Stimulated activated CD8-positive, alpha-beta memory T cell treated with anti-CD3 and anti-CD28 coated beads, Interleukin-12 subunit alpha, Interleukin-12 subunit beta, amount 100 ng/mL, for 4 hours (primary cell): ENCODE measurements at places on chromosomes 16 and 17.

GRCh38 chr16:25553711-25554436 is 137.9 kb upstream of the HS3ST4 start:
- DNase-seq = no peak

DNA sequence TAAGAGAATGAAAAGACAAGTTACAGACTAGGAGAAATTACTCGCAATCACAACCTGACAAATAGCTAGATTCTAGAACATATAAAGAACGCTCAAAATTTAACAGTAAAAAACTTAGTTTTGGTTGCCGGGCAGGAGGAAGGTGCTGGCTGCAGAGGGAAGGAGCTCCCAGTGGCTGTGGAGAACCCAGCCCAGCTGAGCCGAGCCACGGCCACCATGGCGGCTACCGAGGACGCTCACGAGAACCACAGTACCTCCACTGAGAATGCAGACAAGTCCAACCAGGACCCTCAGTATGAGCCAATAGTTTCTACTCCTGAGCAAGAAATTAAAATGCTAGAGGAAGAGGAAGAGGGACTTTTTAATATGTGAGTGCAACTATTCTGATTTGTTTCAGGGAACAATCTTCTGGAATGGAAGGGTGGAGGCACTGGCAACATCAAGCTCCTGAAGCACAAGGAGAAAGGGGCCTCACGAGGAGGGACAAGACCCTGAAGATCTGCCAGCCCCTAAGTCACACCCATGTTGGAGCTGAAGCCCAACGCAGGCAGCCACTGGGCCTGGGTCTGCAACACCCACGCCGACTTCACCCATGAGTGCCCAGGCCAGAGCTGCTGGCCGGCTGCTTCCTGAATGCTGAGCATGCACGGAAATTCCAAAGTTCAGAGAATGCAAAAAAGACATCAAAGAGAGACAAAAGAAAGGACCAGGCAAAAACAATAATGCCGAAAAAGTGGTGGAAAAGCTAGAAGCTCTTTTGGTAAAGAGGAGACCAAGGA is 55.0 kb downstream of the DNAH17 start:
- DNase-seq = no peak

DNA sequence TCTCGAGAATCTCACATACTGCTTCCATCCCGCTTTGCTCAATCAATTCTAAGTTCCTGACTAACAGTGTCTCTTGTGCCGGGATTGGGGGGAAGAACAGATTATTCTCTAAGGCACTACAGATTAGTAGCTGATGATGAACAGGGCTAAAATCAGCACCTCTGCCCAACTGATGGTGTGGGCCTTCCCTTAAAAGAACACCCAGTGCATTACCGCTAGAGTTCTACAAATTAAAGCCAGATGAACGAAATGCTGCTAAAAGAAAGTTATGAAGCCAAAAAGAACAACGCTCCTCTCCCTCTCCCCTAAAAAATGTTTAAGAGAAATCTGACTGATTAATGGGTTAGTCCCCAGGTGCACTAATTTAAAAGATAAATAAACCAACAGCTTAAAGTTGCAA is 4.4 kb downstream of the CDC27 start:
- no peak for DNase-seq

DNA sequence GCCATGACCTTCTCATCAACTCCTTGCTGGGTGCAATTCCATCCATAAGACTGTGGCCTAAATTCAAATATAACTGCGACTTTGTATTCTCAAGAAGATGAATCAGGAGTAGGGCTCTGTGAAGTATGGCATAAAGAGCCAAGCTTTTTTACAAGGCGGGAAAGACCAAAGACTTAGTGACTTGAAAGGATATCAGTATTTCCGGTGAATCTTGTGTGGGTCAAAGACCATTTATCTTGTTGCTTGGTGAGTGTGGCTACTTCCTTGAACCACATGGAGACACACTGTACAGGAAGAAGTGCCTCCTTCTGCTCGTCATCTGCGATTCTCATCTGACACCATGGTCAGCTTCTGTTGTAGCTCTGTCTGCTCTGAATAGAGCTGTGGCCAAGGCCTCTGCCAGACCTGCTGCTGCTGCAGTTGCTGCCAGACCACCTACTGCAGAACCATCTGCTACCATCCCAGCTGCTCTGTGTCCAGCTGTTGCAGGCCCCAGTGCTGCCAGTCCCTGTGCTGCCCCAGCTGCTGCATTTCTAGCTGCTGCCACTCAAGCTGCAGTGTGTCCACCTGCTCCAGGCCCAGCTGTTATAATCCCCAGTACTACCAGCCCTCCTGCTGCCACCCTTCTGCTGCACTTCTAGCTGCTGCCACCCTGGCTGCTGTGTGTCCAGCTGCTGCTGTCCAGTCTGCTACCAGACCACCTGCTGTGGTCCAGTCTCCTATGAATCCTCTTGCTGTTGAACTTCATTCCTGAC is 6.1 kb upstream of the KRTAP2-4 start:
- no peak for DNase-seq

GRCh38 chr17:4442582-4442981 is 8.8 kb downstream of the SPNS3 start:
- DNase-seq = no peak

- DNase-seq = no peak
Measured at GRCh38 chr17:63345611-63346010, 100.5 kb downstream of the CYB561 start.

DNA sequence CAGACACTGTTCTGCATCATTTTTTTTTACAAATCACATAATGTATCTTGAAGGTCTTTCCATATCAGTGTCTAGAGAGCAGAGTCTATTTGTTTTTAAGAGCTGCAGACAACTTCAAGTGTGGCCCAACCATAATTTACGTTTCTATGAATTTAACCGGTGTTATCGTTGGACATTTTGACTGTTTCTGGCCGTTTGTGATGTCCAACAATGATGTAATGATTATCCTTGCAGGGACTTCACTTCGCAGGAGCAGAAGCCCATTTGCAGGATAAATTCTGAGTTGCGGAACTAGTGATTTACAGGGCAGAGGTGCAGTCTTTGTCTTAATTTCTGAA is 26.9 kb upstream of the HLF start:
- no peak for DNase-seq

- DNase-seq = no peak
Measured at GRCh38 chr17:47265983-47266541, 12.4 kb downstream of the ITGB3 start.

DNA sequence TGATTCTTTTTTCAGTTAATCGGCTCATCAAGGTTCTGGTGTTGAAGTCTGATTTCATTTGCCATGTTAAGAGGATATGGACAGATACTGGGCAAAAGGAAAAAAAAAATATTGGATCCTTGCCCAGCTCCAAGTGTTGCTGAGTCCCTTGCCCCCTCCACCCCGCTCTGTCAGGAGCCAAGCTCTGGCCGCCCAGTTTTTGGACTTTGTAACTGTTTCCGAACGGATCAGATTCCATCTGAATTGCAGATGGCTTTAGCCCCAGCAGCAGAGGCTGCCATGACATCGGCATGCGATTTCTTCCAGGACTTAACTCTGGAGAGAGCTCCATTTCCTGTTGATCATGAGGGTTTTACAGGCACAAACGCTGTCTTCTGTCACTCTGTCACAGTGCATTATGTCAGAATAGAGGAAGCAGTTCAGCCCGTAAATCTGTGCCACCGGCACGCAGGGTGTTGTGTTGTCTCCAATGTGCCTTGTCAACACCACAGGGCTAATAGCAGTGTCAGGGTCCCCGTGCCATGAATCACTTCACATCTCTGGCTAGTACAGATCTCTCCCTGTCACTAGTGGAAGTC is 615.6 kb downstream of the MAF start:
- no peak for DNase-seq

GRCh38 chr17:79742951-79743476 is 12.3 kb downstream of the ENPP7 start:
- DNase-seq = no peak

- DNase-seq = no peak
Measured at GRCh38 chr16:24288516-24288915, 32.4 kb downstream of the CACNG3 start.

DNA sequence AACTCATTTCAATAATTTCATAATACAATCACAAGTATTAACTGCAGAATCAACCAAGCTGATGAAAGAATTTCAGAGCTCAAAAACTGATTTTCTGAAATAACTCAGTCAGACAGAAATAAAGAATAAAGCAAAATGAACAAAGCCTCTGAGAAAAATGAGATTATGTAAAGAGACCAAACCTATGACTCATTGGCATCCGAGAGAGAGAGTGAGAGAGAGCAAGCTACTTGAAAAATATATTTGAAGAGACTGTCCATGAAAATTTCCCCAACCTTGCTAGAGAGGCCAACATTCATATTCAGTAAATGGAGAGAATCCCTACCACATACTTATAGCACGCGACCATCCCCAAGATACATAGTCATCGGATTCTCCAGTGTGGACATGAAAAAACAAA is 1376.4 kb downstream of the CDH11 start:
- no peak for DNase-seq

DNA sequence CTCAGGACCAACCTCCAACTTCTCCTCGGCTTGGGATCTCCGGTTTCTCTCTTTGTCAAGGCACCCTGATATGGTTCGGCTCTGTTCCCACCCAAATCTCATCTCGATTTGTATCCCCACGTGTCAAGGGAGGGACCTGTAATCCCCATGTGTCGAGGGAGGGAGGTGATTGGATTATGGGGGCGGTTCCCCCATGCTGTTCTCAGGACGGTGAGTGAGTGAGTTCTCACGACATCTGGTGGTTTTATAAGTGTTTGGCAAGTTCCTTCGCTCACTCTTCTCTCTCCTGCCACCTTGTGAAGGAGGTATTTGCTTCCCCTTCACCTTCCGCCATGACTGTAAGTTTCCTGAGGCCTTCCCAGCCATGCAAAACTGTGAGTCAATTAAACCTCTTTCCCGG is 117.9 kb downstream of the SEC14L1 start:
- no peak for DNase-seq

- DNase-seq = no peak
Measured at GRCh38 chr17:57970710-57971109, 15.5 kb upstream of the CUEDC1 start.

- no peak for DNase-seq
Measured at GRCh38 chr17:40310882-40311391, 2.0 kb downstream of the RARA start.

GRCh38 chr16:13322336-13322735 is 420.9 kb downstream of the SHISA9 start:
- DNase-seq = no peak
